ENCODE measurements at places on chromosomes 12 and 14.

GRCh38 chr14:37890095-37890494 is 294.7 kb downstream of the TTC6 start:
- no peak for DNase-seq

DNA sequence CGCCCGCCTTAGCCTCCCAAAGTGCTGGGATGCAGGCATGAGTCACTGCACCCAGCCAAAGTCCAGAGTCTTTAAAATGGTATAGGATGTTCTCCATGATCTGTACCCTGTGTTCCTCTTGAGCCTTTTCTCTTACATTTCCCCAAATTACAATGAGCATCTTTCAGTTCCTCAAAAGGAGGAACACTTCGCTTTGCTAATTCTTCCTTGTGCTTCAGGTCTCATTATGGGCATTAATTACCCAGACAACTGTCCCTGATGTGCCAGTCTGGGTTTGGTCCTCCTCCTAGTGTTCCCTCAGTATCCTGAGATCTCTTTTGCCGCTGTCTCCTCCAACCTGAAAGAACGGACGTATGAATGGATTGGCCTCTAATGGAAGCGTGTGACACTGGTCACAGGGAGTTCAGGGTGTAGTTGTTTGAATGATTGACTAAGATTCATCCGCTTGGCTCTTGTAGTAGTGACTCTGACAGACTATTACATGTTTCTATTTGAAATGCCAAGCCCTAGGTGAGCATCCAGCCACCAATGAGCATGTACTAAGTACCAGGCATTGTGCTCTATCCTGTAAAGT is 8.2 kb downstream of the PRKCH start:
- DNase-seq, result no peak

DNA sequence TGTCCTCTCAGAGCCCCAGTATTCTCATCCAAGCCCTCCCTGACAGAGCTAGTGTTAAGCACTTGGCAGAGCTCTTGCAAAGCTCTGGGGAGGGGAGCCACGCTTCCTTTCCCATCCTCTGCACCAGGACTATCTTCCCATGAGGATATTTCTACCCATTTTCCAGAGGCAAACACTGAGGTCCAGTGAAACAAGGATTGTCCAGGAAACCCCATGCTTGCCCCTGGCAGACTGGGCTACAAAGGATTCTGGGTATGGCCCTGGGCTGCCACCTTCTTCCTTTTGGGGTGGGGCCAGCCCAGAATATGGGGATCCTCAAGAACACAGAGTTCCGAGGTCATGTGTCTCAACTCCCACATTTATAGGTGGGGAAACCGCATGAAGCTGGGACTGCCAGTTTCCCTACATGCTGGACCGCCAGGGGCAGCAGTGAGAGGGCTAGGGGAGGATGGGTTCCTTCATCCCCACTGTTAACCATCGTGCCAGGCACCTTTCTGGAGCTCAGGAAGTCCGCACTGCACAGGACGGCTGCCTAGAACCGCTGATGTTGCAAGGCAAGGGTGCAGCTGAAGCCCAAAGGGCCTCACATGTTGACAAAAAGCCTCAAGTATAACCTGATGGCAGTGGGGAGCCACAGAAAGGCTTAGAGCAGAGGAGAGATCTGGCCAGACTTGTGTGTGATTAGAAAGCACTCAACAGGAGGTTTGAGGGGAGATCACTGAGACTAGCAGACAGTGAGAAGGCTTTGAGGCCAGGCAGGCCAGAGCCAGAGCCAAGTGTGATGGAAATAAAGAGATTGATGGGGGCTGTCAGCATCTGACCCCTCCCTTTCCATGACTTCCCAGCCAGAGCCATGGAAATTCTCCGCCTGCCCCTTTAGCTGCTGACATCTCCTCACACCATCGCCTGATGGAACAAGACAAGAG is 5.5 kb upstream of the CCDC85C start:
- no peak for DNase-seq

- no peak for DNase-seq
These were observed 74.2 kb downstream of the APOBEC1 start for GRCh38 chr12:7591531-7591930.

DNA sequence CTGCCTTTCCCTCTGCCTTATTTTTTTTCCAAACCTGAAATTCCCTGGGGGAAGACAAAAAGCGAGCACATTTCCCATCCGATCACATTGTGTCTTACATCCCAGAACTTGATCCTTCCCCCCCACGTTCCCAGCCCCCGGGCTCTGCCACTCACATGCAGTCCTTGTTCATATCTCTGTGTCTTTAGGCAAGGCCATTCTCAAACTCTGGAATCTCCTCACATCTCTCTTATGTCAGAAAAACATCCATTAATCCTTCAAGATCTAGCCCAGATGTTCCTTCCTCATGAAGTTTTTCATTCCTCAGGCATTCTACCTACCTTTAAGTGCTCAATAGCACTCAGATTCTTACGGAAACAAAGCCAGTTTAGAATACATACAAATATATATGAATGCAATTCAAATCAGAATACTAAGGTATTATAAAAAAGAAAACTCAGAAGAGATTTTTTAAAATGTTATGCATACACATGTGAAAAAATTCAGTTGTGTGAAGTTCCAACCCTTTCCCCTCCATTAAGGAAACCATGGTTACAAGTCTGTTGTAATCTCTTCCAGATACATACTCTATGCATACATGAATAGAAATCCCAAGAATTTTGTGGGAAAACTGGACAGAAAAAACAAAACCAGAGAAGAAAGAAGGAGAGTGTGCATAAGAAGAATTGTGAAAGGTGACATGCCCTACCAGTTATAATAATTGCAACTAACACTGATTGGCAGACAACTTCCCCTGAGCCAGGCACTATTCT is 120.3 kb downstream of the SLC38A1 start:
- DNase-seq, result no peak

GRCh38 chr12:92602476-92602875 is 100.3 kb upstream of the PLEKHG7 start:
- peak; percentile 79 for DNase-seq

- DNase-seq, result no peak
These were observed 160.7 kb upstream of the ARID2 start for GRCh38 chr12:45568808-45569207.

- DNase-seq, result no peak
These were observed 64.9 kb upstream of the BBS10 start for GRCh38 chr12:76413121-76413520.

GRCh38 chr12:90854136-90854689 is 100.8 kb downstream of the CCER1 start:
- DNase-seq, result peak; percentile 50

DNA sequence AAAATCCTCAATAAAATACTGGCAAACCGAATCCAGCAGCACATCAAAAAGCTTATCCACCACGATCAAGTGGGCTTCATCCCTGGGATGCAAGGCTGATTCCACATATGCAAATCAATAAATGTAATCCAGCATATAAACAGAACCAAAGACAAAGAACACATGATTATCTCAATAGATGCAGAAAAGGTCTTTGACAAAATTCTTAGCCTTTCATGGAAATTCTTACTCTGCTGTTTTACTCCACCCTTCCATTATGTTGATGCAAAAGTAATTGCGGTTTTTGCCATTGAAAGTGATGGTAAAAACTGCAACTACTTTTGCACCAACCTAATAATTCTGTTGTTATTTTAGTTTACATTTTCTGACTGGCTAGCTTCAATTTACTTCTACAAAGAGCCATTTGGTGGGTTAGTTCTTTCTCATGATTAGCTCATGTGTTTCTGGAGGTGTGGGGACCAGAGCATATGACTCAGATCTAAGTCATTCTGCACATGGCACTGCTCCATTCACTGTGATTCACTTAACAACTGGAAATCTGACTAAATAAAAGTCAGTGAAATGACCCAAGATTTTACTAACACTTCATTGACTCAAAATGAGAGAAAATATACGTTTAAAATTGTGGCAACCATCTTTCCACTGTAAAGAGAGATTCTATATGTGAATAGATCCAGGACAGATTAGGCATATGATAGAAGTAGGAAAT is 99.9 kb downstream of the TMTC3 start:
- DNase-seq, result peak; percentile 94

DNA sequence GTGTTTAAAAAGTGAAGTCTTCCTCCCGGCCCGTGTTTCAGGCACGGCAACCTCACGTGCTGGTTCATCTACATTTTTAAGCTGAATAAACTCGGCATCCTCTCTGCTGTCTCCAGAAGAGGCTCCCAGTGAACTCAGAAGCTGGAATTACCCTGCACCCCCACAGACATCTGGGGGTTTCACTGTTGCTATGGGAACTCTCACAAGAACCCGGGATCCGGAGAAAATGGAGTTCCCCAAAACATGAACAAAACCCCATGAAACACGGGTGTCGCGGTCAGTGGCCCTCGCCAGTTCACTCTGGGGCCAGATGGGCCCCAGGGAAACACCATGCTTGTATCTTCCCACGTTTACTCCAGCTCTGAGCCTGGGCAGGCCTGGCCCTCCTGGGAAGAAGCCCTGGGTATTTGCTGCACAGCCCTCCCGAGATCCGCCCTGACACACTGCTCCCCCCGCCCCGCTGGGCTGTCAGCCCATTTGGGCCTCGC is 143.7 kb downstream of the PIWIL1 start:
- no peak for DNase-seq

DNA sequence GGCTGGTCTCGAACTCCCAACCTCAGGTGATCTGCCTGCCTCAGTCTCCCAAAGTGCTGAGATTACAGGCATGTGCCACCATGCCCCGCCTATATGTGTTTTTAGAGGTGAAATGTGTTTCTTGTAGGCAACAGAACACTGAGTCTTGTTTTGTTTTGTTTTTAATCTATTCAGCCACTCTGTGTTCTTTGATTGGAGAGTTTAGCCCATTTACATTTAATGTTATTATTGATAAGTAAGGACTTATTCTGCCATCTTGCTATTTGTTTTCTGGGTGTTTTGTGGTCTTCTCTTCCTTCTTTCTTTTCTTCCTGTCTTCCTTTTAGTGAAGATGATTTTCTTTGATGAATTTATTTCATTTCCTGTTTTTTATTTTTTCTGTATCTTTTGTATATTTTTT is 29.6 kb downstream of the IFNG start:
- no peak for DNase-seq

GRCh38 chr12:87687362-87687761 is 341.8 kb downstream of the C12orf50 start:
- peak; percentile 86 for DNase-seq

GRCh38 chr14:92792885-92793284 is 1.2 kb upstream of the GOLGA5 start:
- DNase-seq, result no peak

DNA sequence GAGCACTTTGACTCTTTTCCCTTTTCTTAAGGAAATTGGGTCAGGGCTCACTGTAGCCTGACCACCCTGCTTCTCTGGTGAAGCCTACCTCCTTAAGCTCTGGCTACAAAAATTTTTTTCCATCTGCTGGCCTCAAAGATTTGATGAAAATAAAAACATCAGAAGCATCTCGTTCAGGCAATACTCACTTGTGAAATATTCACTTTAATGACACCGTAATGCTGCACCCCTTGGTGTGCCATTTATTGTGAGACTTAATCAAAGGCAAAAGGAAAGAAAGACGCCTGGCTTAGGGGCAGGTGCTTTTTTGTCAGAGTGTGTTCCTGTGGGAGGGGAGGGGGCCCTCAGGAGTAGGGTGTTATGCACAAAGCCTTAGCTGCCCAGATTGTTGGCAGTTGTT is 155.0 kb upstream of the TMPO start:
- no peak for DNase-seq

DNA sequence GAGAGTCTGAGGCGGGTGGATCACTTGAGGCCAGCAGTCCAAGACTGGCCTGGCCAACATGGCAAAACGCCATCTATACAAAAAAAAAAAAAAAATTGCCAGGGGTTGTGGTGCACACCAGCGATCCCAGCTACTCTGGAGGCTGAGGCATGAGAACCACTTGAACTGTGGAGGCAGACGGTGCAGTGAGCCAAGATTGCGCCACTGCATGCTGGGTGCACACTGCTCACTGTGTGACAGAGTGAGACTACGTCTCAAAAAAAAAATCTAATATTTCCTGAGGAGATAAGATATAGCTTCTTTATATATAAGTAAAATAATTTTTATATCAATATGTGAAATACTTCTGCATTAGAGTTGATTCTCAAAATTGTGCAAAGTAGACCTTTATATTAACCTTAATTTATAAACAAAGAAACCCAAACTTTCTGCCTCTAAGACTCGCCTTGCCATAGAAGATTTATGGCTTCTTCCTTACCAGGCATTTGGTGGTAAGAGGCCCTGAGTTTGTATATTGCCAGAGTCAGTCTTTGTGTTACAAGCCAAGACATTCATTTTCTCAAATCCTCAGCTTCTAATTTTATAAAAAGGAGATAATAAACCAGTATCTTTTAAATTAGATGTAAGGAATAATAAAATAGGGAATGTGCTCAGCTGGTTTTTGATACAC is 1226.7 kb downstream of the FLRT2 start:
- no peak for DNase-seq

- no peak for DNase-seq
These were observed 3.0 kb downstream of the SMIM10L1 start for GRCh38 chr12:11174022-11174421.
